Neuronal stem cell (in vitro differentiated cells): ENCODE measurements at places on chromosomes 2 and 18.

- H3K4me1 ChIP-seq = no peaks in the 10 kb centered on the region
- H3K4me3 ChIP-seq = no peak overlapping the region
- H3K27ac ChIP-seq = no peak overlapping the region
- peaks cover 100% of the 10 kb centered on the region for H3K36me3 ChIP-seq
- no peak for DNase-seq
Observed at GRCh38 chr18:9565407-9565806, 49.0 kb downstream of the PPP4R1 start.

DNA sequence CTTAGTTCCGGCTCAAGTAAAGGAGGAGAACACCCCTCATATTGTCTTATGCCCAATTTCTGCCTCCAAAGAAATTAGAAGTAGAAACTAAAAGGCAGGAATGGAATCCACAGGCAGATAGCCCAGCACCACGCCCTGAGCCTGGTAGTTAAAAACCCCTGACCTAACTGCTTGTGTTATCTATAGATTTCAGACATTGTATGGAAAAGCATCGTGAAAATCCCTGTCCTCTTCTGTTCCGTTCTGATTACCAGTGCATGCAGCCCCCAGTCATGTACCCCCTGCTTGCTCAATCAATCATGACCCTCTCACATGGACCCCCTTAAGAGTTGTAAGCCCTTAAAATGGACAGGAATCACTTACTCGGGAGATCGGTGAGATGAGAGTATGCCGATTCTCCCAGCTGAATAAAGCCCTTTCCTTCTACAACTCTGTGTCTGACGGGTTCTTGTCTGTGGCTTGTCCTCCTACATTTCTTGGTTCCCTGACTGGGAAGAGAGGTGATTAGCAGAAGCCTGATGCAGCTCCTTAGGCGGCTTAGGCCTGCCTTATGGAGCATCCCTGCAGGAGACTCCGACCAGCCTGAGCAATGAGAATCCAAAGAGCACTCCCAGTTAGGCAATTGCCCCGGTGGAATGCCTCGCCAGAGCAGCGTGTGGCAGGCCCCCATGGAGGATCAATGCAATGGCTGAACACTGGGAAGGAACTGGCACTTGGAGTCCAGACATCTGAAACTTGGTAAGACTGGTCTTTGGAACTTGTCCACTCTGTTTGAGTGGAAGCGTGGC, 362.6 kb upstream of the TCF4 start:
- DNase-seq = no peak
- H3K27me3 ChIP-seq = no peaks in the 10 kb centered on the region
- H3K4me1 ChIP-seq = no peaks in the 10 kb centered on the region
- no peak overlapping the region for H3K27ac ChIP-seq

DNA sequence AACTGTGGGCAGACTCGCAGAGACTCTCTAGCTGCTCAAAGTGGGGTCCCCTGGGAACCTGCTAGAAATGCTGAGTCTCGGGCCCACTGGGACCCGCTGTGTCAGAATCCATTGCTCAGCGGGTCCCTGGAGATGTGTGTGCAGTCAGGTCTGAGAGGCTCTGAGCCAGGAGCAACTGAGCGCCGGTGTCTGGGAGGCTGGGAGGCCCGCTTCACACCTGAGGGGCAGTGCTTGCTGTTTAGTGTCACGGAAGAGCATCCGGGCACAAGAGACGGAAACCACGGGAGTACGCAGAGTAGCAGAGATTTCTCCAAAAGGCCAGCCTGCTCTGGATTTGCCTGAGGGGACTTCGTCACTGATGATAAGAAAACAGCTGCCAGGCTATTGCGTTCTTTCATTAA, 70.1 kb downstream of the EDAR start:
- H3K27me3 ChIP-seq = no peaks in the 10 kb centered on the region
- H3K27ac ChIP-seq = no peak overlapping the region
- DNase-seq = no peak
- H3K4me3 ChIP-seq = no peak overlapping the region
- no peaks in the 10 kb centered on the region for H3K36me3 ChIP-seq
- peaks cover 4% of the 10 kb centered on the region for H3K4me1 ChIP-seq

- peaks cover 27% of the 10 kb centered on the region for H3K36me3 ChIP-seq
- peaks cover 7% of the 10 kb centered on the region for H3K4me1 ChIP-seq
- no peak for DNase-seq
- H3K27ac ChIP-seq = no peak overlapping the region
Observed at GRCh38 chr2:174122185-174122584, 126.1 kb downstream of the OLA1 start.
